ENCODE measurements at places on chromosomes 7 and 10.
A peak's percentile ranks its signal among the peaks of the same experiment; 100 is the strongest.

DNA sequence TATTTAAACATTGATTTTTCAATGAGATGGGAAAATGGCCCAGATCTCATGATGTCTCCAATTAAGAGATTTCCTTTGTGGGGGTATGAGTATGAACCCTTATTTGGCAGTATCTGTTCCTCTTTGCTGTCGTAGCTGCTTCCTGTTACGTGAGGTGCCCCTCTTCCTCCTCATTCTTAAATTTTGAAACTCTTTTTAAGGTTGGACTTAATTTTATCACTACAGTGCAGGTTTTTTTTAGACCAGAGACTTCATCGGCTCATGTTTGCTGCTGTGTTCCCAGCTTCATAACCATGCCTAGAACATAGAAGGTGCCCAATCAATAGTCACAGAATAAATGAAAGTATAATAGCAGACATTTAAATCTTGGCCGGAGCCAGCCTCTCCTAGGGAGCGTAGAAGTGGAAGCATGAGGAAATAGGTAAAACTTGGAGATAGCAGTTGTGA is 2.4 kb downstream of the MIOS start:
- DNase-seq = no peak

DNA sequence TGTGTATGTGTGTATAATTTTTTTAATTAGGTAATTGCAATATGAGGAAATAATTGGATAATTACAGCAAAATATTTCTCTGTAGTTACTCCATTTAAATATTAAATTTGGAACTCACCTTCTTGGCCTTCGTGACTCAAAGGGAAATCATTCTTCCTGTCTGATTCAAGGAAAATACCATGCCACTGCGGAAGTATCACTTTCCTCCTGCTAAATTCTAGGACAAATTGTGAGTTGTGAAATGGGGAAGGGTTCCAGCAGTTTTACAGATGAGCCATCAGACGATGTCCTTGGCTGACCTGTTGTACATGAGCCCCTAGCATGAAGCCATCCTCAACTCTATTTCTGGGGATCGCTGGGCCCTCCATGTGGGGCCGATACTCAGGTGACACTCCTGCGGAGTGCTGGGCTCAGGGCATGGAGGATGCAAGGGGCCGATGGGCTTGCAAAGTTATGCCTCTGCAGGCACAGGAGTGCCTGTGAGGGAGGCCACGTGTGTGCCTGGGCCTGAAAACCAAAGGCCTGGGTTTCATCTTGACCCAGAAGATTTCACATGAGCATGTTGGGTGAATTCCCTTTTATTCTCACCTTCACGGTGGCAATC is 179.6 kb upstream of the TCERG1L start:
- DNase-seq = no peak

GRCh38 chr7:16778476-16778875 is 24.9 kb downstream of the TSPAN13 start:
- no peak for DNase-seq

DNA sequence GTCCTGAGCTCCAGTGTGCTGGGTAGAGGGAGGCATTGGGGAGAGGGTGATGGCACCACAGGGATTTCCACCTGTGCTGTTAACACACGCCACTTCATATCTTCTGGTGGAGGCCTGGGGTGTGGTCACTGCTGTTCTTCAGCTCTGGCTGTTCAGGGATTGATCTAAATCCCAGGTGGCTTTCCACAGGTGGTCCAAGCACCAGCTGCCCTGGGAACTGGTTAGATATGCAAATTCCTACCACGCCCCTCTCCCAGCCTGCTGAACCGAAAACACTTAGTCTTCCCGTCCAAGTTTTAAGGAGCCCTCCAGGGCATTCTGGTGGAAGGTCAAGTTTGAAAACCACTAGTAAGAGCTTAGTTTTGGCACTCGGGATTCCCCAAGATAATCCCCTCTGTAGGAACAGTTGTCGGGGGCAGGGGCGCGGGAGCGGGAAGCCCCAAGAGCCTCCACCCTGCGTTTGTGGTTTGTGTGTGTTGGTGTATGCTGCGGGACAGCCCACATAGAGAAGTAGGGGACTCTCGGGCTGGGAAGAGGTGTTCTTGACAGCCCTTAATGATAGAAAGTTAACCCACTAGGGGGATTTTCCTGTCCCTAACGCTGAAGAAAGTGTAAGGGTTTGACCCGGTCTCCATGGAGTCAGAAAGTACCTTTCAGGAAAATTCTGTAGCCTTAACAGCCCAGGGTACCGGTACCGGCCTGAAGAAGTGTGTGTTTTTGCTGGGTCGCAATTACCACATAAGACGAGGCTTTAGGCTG is 5.1 kb downstream of the DEPP1 start:
- no peak for DNase-seq

DNA sequence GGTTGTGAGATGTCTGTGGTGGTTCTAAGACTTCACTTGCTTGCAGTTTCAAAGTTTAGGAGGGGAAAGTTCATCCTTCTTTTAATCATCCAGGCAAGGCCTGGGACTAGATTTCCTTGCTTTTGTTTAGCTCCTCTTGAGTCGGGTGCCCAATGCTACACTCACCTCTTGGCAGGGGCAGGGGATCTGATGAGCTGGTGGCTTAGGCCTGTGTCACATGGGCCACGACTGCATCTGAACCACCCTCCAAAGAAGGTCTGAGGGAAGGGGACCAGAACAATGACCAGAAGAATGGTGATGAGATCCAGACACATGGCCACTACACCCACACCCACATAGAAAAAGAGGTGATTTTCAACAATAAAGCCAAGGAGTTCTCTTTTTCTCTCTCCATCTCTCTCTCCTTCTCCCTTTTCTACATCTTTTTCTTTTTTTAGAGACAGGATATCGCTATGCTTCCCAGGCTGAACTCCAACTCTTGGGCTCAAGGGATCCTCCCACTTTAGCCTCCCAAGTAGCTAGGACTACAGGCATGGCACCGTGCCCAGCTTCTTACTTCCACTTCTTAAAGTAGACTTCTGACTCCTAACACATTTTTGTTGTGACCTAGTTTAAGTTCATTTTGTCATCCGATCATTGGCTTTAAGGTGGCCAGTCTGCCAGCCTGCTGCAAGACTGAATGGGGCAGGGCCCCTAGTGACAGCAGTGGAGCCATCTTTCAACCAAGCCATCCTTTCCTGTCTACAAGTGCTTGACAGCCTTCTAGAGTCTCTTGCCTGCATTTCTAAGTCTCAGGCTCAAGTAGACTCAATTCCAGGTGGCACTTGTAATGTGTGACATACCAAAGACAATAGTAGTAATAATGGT is 350.9 kb downstream of the RNLS start:
- DNase-seq = no peak

DNA sequence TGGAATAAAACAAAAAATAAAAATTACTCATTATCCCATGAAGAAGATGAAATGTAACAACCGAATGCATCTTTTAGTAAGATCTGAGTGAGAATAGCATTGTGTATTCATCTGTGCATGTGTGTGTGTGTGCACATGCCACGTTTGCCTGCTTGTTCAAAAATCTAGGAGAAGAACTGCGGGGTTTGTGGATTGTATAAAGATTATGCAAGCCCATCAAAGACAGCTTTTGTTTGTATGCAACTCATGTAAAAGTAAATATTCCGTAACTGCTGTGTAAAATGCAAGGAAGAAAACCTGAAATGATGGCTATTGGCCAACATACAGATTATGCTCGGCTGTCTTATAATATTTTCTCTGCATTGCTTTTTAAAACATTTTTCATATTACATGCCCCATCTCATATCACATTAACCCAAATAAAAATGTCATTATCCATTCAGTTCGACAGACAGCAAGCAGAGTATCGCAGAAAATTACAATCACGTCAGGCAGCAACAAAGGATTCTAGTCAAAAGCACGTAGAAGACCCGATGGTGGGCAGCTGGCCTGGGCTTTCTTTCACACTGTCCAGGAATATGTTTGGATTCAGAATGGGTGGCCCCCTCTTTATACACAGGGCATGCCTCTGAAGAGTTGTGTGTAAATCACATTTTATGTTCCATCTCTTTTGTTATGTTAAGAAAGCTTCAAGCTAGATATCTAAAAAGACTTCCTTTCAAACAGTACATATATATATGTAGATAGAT is 114.0 kb downstream of the PARP12 start:
- DNase-seq = no peak

DNA sequence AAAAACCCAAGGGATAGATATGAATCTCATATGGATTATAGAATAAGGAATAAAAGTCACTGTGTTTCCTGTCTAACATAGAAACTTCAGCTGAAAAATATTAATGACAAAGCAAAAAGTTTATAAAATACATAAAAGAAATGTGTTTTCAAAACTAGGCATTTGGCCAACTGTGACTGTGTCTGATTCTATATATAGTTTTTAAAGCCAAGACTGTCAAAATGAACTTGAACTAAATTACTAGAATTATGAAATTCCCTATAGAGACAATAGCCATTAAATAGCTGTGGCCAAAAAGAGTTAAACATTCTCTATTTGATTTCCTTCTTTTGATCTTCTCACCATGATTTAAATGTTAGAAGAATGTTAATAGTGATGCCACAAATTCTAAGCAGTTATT is 311.2 kb upstream of the SEMA3D start:
- DNase-seq = no peak

DNA sequence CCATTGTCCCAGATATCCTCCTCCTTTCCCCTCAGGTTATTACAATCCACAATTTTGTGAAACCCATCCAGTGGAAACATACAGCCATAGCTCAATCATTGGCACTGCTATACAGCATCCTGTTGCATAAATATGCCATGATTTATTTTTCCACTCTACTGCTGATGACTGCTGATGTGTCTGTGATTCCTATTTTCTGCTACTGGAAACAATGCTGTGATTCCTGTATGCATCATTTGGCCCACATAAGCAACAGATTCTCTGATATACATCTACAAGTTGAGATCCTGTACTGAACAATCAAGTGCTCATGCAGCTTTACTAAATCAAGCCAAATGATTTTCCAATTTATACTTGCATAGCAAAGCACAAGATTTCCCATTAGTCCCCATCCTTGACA is 39.6 kb downstream of the CUL2 start:
- no peak for DNase-seq

- no peak for DNase-seq
Measured at GRCh38 chr10:73799899-73800559, 11.4 kb downstream of the NDST2 start.

GRCh38 chr7:151897161-151897731 is 20.3 kb upstream of the PRKAG2 start:
- no peak for DNase-seq

DNA sequence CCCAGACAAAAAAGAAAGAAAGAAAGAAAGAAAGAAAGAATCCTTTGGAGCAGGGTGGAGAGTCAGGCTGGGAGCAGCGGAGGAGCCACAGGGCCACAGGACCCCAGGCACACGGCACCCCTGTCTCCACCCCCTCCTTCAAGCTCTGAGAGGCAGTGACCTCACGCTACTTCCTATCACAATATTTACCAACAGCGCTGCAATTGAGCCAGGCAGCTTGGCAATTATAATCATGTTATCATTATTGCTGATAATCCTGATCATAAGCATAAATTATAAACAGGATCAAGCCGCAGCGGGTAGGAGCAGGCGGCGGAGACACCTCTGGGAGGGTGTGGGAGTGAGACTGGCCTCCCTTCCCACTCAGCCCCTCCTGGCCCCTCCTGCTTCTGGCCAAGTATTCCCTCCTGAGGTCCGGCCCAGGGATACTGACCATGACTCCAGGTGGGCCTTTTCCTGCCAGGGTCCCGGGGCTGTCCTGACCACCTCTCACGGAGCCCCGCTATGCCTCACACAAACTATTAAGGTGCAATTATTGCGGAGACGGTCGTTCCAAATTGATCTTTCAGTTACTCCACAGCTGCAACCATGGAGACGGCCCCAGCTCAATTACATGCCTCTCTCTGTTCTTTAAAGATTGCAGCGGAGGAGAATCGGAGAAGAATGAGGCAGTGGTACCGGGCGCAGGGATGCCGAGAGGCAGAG is 10.0 kb upstream of the GTF2IRD1 start:
- DNase-seq = no peak

DNA sequence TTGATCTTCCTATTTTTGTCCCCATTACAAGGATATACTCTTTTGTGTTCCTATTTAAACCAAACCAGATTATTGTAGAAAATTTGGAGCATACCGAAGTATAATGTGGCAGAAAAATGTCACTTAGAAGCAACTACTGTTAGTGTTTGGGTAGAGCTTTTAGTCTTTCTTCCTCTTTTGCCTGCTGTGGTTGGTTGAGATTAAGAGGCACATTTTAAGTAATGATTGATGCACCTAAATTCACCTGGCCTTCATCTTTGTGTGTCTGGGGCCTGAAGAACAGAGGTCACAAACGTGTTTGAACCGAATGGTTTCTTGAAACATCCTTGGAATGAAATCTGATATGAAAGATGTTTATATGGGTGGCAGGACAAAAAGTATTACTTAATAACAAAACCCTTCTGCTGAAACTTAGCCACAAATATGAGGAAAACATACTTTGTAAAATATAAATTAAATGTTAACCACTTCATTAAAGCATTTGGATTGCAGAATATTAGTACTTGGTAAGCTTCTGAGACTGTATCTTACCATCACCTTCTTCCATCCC is 2.6 kb downstream of the BPGM start:
- no peak for DNase-seq

DNA sequence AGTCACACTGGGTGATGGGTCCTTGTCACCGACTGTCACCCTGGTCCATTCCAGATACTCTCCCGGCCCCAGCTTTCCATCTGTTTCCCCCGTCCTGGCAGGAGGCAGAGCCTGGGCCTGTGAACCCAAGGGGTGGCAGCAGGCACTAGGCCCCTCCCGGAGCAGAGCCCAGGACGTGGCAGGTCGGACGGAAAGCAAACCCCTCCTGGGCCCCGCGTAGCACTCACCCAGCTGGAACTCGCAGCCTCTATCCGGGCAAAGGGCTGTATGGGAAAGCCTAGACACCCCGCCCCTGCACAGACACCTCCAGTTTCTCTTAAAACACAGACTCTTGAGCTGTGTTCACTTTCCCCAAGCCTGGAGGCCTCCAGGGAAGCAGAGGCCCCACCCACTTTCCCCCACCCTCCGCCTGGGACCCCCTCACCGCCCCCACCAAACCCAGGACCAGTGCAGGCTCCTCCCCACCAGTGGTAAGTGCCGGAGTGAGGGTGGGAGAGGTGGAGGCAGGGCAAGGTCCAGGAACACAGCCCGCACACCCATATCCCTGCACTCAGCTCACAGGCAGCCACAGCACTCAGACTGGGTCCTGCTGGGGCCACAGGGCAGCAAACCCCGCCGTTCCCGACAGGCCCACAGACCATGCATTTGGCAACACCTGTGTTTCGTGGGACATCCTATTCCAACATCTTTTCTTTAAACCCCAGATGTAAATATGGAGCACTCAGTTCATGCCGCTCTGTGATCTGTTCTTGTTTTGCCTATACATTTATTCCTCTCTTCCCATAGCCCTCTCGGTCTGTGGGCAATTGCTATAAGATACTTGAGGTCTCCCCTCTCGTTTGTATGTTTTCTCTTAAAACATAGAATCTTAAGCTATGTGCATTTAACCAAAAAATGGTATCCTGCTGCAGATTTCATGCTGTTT is 98.2 kb upstream of the PDGFA start:
- DNase-seq = peak; percentile 43
